AML-193 (cell line): ENCODE measurements at places on chromosomes 7 and 10.
A peak's percentile ranks its signal among the peaks of the same experiment; 100 is the strongest.

GRCh38 chr7:51316262-51316665 lies 345 bp downstream of the COBL start:
- no peak for DNase-seq

- no peak for DNase-seq
These were observed 284.7 kb downstream of the BICC1 start for GRCh38 chr10:58797356-58797755.

DNA sequence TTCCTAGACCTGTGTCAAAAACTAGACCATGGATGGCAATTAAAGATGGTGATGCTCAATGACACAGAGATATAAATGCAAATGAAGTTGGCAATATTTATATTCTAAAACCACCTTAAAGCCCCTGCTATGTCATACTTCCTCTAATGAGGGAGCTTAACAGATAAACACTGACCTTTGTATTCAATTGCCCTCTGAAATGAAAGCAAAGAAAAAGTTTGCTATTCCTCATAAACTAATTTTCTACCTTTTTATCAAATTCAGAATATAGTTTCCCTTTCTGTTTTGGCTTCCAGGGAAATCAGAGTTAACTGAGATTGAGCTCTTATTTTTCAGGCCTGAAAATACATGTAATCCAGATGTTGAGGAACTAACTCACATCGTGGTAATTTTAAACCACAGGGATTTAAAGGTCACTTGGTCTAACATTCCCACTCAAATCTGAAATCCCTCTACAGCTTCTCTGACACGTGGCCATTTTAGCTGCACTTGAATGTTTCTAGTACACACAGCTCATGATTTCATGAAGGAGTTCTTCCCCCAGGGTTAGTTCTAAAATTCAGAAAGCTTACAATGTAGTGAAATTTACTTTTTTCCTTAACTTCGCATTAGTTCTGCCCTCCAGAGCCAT lies 37.9 kb upstream of the ABCB5 start:
- DNase-seq: no peak

DNA sequence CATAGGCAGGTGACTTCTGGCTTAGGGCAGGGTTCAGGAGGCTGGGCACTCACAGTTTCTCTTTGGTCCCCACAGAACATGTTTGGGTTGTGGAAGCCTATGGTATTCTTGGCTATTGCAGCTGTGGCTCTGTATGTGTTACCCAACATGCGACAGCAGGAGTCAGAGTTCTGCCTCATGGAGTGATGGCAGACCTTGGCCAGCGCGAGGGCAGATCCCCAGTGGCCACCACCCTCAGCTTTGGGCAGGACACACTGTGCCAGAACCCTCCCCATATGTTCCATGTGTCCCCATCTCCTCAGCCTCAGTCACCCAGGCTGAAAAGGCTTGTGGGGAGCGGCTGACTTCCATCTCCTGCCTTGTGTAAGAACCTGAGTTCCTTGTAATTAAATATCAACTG lies 8.5 kb upstream of the FLNC start:
- no peak for DNase-seq

GRCh38 chr7:155219947-155220769 lies 77.5 kb upstream of the INSIG1 start:
- no peak for DNase-seq

- no peak for DNase-seq
These were observed at the start of gene GPR26 for GRCh38 chr10:123666318-123667236. Gene GPR26, plus strand, starts transcription at chr10:123666355. Its CDS starts 53 bp downstream, at chr10:123666408.

DNA sequence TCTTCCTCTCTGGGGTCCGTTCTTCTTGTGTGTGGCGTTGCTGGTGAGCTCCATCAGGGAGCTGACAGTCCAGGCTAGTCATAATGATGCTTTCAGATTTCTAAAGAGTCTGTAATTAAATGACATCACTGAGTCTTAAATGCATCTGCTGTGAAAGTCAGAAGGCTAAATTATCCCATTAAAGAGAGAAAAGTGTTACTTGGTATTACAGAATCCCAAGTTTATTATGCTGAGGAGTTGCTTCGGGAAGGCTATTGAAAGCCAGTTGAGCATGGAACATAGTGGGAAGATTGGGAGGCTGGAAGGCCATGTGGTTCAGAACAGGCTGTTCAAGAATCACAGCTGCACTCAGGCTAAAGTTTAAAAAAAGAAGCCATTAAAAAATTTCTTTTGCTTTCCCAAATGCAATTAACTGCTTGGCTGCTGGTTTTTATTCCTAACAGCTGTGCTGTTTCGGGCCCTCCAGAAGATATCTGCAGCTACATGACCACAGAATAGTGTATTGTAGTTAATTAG lies 342.6 kb upstream of the LRGUK start:
- DNase-seq: no peak

- DNase-seq: no peak
These were observed 176.4 kb downstream of the XPNPEP1 start for GRCh38 chr10:109746861-109747260.

DNA sequence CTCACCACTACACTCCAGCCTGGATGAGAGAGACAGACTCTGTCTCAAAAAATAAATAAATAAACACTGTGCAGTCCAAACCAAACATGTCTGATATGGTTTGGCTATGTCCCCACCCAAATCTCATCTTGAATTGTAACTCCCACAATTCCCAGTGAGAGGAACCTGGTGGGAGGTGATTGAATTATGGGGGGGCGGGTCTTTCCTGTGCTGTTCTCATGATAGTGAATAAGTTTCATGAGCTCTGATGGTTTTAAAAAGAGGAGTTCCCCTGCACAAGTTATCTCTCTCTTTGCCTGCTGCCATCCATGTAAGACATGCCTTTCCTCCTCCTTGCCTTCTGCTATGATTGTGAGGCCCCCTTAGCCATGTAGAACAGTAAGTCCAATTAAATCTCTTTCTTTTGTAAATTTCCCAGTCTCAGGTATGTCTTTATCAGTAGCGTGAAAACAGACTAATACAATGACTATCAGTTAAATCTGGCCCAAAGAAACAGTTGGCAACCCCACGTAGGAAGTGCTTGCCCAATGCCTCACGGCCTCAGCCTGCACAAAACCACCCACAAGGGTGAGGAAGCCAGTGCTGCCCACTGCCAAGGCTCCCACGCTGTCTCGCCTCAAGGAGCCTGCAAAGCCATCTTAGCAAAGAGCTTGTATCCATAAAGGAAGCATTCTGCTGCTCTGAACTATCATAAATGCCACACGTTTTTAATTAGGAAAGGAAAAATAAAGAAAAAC lies 64.7 kb downstream of the PIK3AP1 start:
- peak; percentile 65 for DNase-seq

DNA sequence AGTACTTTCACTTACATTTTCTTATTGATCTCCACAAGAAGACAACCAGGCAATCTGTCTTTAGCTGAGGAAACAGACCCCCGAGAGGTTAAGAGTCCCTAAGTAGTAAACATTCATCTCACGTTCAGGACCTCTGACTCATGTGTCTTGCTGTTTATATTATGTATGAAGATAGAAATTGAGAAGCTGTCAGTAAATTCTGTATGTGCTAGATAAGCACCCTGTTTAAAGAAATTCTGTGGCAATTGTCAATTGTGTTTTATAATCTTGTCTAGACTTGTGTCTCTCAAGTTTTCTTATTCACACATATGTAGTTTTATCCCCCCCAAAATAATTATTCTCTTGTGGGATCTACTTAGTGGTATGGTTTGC lies 14.5 kb downstream of the ADK start:
- no peak for DNase-seq

GRCh38 chr7:155669717-155670505 lies 25.4 kb downstream of the RBM33 start:
- no peak for DNase-seq
